ENCODE measurements at places on chromosomes 3 and 15.

DNA sequence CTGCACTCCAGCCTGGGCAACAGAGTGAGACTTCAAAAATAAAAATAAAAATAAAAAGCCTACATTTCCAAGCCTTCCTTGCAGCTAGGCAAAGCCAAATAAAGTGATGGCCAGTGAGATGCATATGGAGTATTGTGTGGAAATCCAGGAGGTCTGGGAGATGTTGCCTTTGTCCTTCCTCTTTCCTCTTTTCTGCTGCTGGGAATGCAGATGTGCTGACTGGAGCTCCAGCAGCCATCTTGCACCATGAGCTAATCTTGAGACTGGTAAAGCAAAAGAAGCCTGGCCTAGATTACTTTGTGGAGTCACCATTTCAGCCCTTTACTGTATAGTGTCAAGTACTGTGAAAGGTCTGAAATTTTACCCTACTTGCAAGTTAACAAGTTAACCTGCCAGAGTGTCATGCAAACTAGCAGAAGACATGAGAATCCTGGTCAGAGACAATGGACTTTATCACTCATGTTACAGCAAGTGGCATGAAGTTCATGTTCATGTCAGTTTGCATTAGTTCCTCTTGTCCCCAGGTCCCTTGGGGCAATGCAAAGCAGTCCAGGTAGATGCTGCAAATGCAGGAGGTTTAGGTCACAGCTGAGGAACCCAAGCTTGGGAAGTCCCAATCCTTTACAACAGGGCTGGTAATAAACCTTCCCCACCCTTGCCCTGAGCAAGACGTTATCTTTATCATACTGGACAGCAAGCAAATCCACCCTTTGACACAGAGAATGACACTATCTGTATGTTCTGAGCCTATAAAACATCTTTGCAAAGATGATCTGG is 103.1 kb downstream of the TLE3 start:
- DNase-seq = no peak

GRCh38 chr3:171753665-171754408 is 56.4 kb downstream of the PLD1 start:
- DNase-seq = no peak

DNA sequence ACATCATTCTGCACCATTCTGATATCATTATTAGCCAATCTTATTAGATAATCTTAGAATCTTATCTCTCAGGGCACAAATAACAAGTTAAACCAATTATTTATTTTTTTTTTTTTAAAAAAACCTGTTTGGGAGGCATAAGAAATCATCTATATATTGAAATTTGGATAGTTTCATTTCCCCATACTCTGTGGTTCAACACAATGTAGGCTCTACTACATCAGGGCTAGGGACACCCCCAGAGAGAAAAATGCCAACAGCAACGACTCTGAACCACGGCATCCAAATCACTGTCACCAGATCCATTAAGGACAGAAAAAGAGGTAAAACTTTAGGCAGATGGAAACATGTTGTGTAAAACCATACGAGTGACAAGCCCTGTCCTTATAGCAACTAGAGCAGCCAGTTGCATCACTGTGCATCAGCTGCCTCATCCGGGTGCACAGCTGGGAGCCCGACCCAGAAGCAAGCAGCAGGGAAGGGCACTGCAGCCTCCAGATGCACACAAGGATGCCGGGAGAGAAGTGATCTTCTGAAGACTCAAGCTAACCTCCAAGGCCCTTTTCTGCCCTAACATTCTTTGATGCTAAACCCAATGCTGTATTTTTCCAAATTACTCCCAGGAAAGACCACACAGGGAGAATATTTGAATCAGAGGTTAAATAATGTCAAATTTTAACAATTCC is 381.1 kb downstream of the CTNNB1 start:
- no peak for DNase-seq

DNA sequence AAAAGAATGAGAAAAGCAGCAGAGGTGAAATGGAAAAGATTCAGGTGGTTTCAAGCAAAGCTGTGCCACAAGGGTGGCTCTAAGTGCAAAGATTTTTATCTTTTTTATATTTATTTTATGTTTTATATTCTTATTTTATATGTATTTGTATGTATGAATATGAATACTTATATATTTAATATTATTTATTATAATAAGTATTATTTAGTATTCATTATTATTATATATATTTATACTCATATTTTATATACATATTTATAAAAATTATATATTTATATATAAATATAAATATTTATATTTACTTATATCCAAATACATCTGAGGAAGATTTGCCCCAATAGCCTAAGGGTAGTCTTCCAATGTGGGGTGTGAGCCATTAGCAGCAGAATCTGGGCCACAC is 1002.0 kb downstream of the CADM2 start:
- no peak for DNase-seq

- DNase-seq = no peak
These were observed 79.8 kb downstream of the FOXP1 start for GRCh38 chr3:71503525-71504249.

GRCh38 chr3:136387031-136387430 is 136.9 kb downstream of the PCCB start:
- no peak for DNase-seq

DNA sequence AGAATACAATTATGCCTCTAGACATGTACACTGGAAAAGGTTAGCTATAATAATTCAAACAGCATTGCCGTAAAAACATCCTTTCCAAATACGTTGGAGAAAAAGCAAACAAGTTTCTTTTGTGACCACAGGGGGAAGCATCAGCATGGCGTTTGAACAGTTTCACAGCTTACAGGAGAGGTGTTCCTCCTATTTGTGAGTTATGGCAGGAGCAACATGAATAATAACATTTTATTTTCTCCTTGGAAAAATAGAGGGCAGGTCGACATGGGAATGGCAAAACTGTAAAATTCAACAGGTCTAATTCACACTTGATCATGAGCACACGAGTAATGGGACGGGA is 39.7 kb upstream of the GADL1 start:
- peak; percentile 31 for DNase-seq

- peak; percentile 42 for DNase-seq
These were observed 170.5 kb upstream of the PROK2 start for GRCh38 chr3:71955240-71956068.

- no peak for DNase-seq
These were observed 134.3 kb upstream of the ABHD17C start for GRCh38 chr15:80560601-80561400.

DNA sequence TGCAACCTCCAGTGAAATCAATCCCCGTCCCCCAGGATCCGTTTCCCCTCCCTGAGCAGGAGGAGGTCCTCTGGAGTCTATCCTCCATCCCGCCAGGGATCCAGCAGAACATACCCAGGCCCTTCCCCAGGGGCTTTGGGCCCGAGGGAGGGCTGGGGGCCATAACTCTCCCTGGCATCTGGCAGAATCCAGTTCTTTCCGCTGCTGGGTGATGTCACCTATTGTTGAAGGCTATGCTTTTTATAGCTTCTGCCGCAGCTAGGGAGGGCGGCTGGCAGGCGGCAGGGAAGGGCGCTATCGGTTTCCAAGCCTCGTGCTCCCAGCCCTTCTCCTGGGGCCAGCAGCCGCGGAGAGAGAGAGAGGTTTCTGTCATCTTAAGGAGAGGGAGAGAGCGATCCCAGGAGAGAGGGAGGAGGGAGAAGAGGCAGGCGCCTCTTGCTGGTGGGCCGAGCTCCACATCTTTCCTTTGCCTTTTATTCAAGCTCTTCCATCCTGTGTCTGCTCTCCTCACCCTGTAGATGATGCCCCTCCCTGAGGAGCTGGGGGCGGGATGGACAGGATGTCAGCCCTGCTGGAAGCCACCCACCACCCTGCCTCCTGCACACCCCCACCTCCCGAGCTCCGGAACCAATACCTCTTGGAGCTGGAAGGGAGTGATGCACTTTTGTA is 120.1 kb downstream of the ANP32A start:
- DNase-seq = no peak

DNA sequence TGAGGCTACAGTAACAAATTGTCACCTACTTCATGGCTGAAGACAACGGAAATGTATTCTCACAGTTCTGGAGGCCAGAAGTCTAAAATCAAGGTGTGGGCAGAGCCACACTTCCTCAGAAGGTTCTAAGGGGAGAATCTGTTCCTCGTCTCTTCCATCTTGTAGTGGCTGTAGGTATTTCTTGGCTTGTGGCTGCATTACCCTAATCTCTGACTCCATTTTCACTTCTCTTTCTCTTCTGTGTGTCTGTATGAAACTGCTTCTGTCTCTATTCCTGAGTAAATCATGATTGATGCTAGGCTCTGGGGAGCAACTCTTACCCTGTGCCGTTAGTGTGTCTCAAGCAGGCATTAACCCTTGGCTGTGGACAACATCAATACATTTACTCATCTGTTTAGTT is 164.7 kb downstream of the SQOR start:
- no peak for DNase-seq

- no peak for DNase-seq
These were observed 195.4 kb downstream of the GOLGA6L6 start for GRCh38 chr15:20346082-20346805.

DNA sequence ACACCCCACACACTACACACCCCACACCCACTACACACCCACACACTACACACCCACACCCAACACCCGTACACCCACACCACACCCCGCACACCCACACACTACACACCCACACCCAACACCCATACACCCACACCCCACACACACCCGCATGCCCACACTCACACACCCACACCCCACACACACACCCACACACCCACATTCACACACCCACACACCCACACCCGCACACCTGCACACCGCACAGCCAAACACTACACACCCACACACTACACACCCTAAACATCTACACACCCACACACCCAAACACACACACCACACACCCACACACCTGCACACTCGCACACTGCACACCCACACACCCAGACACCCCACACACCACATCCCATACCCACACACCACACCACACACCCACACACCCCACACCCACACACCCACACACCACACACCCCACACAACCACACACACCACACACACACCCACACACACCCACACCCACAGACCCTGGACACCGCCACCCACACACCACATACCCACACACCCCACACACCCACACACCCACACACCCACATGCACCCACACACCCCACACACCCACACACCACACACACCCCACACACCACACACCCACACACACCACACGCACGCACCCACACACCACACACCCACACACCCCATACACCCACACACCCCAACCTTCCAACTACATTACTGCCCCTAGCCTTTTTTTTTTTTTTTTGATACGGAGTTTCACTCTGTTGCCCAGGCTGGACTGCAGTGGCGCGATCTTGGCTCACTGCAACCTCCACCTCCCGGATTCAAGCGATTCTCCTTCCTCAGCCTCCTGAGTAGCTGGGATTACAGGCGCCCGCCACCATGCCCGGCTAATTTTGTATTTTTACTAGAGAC is 16.9 kb downstream of the CEP19 start:
- DNase-seq = no peak

DNA sequence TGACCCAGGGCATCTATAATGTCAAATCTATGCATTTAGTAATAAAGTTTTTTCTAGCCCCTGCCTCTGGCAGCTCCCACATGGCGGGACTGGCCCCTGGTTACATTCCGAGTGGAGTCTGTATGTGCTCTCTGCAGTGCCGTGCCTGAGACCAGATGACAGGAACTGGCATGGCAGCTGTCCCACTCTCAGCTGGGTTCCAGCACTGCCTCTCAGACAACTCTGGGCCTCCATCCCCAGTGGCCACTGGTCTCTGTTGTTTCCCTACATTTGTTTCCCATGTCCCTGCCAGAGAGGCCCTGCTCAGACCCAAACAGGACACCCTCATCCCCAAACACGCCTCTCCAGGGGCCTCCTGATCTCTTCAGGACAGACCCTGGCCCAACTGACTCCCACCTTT is 109.3 kb downstream of the OCA2 start:
- DNase-seq = no peak

DNA sequence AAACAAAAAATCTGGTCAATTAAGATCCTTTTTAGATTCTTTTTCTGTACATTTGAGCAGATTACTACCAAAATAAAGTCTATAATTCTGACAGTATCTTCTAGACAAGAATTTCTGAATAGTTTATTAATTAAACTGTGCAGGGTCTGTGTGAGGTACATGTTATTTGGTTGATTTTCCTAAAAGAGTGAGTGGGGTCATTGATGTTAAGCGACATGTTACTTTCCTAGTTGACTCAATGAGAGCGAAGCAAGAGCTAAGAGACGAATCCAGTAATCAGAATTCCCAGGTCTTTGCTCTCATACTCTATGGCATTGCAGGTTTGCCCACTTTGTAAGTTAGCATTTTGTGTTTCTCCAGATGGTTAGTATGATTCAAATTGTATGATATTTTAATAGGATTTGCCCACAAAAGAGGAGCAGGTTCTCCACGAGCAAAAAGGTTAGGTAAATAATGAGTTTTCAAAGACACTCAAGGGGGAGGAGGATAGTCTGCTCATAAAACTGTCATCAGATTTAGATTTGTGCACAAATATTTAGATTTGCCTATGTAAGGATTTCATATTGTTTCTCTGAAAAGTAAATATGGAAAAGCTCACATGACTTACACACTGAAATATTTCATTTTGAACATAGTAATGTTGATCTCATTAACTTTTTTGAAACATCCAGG is 217.2 kb upstream of the CGNL1 start:
- no peak for DNase-seq

GRCh38 chr15:91752081-91752785 is 101.3 kb upstream of the SLCO3A1 start:
- DNase-seq = no peak

- no peak for DNase-seq
These were observed 66.6 kb upstream of the TGFBR2 start for GRCh38 chr3:30539772-30540171.

DNA sequence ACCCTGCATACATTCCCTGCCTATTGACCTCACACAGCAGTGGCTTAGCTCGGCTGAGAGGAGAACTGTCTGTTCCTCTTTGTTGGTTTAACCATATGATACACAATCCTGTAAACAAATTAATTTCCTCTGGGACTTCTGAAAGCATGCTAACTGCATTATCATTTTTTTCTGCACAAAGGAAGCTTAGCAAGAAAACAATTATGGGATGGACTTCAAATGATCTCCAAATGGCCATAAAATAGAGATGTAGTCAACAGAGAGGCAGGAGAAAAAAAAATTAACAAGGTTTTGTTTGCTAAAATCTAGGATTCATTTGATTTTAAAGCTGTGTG is 14.4 kb upstream of the TMC3 start:
- DNase-seq = no peak

DNA sequence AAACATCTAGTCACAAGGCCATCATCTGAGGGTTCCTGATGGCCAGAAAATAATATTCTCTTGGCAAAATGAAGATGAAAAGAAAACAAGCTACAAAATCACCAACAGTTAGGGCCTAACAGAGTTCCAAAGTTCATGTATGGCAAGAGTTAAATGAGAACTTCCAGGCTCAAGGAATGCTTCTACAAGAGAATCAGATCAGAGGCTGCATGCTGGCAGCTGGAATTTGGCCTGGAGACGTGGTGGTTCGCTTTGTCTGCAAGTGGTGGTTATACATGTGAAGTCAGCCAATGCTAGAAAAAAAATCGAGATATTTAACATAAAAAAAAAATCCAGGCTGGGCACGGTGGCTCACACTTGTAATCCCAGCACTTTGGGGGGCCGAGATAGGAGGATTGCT is 5.6 kb downstream of the SIAH2 start:
- no peak for DNase-seq

DNA sequence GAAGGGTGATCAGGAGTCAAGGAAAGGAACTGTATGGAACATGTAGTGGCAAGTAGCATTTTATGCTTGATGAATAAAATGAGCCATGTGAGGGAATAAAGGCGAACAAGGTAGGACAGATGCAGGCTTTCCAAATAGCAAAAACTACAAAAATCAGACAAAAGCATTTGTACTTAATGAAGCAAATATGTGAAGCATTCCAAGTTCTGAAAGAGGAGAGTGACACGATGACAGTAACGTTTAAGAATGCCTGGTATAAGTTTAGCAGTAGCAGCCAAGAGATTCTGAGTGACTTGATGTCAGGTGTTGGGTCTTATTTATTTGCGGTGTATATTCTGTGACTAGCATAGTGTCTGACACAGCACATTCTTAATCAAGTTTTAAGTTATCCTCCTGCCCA is 408.2 kb upstream of the RASGRP1 start:
- no peak for DNase-seq

Data from Kasumi-1 (cell line).